ENCODE measurements at places on chromosomes 6 and 20.

DNA sequence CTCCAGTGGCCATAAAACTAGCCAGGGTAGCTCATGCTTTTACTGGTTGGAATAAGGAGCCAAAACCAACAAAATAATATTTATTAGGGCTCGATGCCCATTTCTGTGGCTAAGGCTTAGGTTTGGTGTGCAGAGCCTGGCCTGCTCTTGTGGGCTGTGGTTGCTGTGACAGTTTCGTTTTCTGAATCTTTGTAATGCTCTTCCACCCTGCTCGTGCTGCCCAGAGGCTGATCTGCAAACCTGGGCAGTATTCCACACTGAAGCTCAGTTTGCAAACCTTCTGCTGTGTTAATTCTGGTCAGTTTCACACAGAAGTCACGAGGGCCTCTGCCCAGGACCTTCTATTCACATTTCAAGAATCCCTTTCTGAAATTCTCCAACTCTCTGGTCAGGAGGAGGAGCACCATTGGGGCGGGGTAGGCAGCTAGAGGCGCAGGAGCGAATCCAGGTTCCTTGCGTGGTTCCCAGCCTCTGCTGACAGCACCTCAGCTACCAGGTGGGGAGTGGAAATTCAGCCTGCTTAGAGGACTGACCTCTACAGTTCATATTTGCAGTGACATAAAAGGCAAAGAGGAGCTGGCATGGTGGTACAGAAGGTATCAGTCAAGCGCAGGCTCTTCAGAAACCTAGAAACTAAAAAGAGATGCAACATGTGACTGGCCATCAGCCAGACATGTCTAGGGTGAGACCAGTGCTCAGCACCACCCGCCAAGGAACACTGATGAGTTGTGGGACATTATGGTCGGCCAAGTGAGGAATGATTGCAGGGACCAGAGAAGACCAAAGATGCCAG is 14.3 kb upstream of the C20orf144 start:
- DNase-seq = no peak
- H3K4me1 ChIP-seq = peaks cover 34% of the 10 kb centered on the region
- no peak overlapping the region for H3K27ac ChIP-seq
- H3K4me3 ChIP-seq = no peak overlapping the region
- H3K36me3 ChIP-seq = peaks cover 20% of the 10 kb centered on the region

- no peak overlapping the region for H3K4me3 ChIP-seq
- DNase-seq = no peak
- H3K27ac ChIP-seq = no peak overlapping the region
- no peaks in the 10 kb centered on the region for H3K4me1 ChIP-seq
- no peaks in the 10 kb centered on the region for H3K36me3 ChIP-seq
- H3K27me3 ChIP-seq = no peaks in the 10 kb centered on the region
Observed at GRCh38 chr6:169216830-169217229, 36.8 kb downstream of the THBS2 start.

DNA sequence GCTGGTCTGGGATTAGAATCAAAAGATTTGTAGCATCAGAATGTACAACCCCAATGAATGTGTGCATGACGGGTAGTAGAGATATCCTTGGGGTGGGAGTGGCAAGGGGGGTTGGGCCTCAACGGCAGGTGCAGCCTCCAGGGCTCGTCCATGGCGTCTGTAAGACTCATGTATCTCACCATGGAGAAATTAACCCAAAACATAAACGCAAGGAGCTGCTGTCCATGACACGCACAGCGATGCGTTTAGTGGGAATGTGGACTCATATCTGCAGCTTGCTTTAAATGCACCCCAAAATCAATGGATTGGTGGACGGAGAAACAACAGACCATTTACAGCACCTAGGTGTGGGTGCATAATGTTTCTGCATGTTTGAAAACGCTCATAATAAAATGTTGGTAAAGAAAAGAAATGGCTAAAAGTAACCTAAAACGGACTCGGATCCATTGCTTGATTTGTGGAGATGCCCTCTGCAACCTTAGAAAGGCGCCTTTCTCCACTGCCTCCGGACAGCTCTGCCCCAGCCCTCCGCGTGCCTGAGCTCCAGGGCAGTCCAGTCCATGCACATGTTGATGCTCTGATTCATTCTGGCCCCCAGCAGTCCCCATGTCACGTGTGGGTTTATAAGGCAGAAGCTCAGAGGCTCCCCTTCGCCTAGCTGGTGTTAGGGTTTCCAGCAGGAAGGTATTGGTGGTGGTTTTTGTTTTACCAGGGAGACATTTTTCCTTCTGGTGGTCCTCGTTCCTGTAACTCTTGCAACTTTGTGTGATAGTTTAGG is 24.5 kb downstream of the PYGB start:
- no peaks in the 10 kb centered on the region for H3K27me3 ChIP-seq
- no peak for DNase-seq
- no peak overlapping the region for H3K4me3 ChIP-seq
- H3K27ac ChIP-seq = no peak overlapping the region
- H3K36me3 ChIP-seq = peaks cover 20% of the 10 kb centered on the region

- H3K4me3 ChIP-seq = no peak overlapping the region
- no peaks in the 10 kb centered on the region for H3K36me3 ChIP-seq
- peaks cover 10% of the 10 kb centered on the region for H3K4me1 ChIP-seq
- DNase-seq = no peak
- peak overlapping the region; percentile 30 for H3K27ac ChIP-seq
- peaks cover 7% of the 10 kb centered on the region for H3K27me3 ChIP-seq
Observed at GRCh38 chr20:57934913-57935312, 225.1 kb upstream of the PMEPA1 start.

GRCh38 chr6:50249493-50249892 is 199.8 kb upstream of the DEFB112 start:
- H3K4me1 ChIP-seq = no peaks in the 10 kb centered on the region
- DNase-seq = no peak
- no peaks in the 10 kb centered on the region for H3K36me3 ChIP-seq
- no peak overlapping the region for H3K4me3 ChIP-seq

- DNase-seq = no peak
- peak overlapping the region; percentile 51 for H3K27ac ChIP-seq
- H3K36me3 ChIP-seq = no peaks in the 10 kb centered on the region
- H3K4me3 ChIP-seq = no peak overlapping the region
- H3K4me1 ChIP-seq = peaks cover 56% of the 10 kb centered on the region
Observed at GRCh38 chr20:11214256-11214840, 540.5 kb upstream of the JAG1 start.
